ENCODE measurements at places on chromosomes 4 and X. TPM values are rescaled to one million over a fixed set of nuclear protein-coding genes. Genes with fewer than 3 reads are reported as not detected.
A peak's percentile ranks its signal among the peaks of the same experiment; 100 is the strongest.

DNA sequence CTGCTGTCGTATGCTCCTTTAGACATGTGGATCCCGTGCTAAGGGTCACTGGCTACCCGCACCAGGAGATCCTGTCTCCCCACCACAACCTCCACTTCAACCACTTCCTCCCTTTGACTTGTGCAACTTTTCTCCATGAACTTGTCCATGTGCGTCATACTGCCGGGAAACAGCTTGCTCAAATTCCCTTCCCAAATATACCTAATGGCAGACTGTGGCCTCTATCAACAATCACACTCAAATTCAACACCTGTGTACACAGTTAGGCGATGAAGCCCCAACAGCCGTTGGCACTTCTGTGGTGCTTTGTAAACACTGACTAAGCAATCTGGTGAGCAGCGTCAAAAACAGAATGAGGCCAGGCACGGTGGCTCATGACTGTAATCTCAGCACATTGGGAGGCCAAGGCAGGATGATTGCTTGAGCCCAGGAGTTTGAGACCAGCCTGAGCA is 49.5 kb downstream of the CD99L2 start:
- DNase-seq, result no peak

PABPC5 gene
- 4.8 TPM for total RNA-seq

GRCh38 chr4:48796927-48797679 is 17.0 kb upstream of the FRYL start:
- no peak for DNase-seq

DNA sequence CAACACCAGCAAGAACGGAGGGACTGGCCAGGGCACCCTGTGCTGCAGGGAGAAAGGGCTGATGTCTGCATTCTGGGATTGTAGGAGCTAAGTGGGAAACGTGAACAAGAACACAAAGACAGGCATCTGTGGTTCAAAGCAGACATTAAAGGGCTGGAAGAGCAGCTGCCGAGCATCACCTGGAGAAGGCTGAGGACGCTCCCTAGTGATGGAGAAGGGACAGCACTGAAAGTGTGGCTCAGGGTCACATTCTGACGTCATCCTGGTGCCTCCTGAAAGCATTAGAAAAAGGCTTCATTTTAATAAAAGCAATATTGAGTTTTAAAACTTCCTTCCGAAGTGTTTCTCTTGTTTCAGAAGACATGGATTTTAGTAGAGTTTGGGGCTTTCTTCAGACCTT is 62.3 kb downstream of the CLDN22 start:
- no peak for DNase-seq

ADAMTS3 gene
- total RNA-seq, result 4.6 TPM

DNA sequence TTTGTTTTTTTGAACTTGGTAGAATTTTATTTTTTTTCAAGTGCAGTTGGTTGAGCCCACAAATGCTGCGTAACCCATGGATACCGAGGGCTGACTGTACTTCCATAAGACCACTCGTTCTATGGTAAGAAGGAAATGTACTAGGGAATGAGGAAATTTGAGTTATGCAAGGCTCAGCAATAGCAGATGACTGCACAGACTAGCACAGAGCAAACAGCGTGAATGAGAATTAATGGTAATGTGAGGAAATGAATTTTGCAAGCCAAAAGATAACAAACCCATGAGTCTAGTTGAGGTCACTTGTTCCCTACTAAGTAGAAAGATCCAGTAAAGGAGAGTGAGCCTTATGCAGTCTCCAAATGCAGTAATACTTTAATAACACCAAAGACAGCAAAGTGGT is 17.4 kb downstream of the GSPT2 start:
- no peak for DNase-seq

FMR1NB gene
- total RNA-seq, result not detected

CD38 gene
- total RNA-seq, result 1.1 TPM

- peak; percentile 97 for DNase-seq
Observed at GRCh38 chr4:15001869-15002658, at the start of gene CPEB2. Gene CPEB2 (plus strand): TSS chr4:15002481. CDS start chr4:15002674, 193 bp downstream.

DNA sequence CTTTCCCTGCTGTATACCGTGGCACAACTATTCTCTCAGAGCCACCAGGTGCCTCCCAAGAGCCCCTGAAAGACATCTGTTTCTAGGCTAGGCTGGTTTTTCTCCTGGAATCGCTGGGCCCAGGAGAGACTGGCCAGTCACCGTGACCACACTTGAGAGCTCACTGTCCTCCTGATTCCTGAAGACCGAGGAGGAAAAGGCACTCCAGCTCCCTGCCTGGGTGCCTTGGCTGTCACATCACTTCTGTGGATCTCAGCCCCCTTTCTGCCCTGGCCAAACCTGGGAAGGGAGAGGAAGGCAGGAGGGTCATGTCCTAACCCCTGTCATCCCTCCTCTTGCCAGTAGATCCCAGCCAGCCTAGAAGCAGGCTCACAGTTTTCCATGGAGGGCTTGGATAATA is 54.7 kb upstream of the LAS1L start:
- DNase-seq, result no peak

C4orf51 gene
- total RNA-seq, result not detected

AMOT gene
- total RNA-seq, result 17.8 TPM

DNA sequence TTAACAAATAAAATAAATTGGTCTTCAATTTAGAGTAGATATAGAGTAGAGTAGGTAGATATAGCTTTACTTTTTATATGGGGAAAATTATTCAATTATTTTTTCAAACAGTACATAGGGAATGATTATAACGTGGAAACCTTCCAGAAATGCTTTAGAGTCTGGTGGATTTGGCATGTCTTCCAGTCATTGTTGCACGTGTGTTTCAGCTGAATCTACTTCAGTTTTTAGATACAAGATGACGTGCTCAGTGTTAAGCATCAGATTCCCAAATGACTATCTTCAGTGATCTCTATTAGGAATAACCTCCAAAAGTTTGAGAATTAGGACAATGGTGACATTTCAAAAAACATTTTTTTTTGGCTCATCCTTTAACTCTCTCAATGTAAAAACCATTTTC is 616.9 kb downstream of the ANKRD50 start:
- DNase-seq, result no peak

- no peak for DNase-seq
Observed at GRCh38 chr4:91298156-91298700, 1005.5 kb upstream of the GRID2 start.

GRCh38 chrX:123348468-123348867 is 164.4 kb downstream of the GRIA3 start:
- DNase-seq, result no peak

DNA sequence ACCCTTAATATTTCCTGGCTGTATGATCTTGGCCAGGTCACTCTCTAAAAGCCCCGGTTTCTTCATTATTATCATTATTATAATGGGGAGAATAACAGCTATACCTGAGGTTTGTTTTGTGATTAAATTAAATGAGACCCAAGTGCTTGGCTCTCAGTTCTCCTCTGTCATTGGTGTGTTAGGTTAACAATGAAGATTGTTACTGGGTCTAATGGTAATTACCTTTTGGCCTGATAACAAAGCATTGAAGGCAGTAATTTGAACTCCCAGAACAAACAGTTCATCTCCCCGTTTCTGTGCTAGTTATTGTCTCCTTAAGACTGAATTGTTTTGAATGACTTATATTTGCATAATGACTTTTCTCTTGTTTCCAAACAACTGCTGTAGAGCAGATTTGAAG is 6.8 kb upstream of the ANAPC4 start:
- no peak for DNase-seq
